ENCODE measurements at places on chromosomes 6 and 20.

DNA sequence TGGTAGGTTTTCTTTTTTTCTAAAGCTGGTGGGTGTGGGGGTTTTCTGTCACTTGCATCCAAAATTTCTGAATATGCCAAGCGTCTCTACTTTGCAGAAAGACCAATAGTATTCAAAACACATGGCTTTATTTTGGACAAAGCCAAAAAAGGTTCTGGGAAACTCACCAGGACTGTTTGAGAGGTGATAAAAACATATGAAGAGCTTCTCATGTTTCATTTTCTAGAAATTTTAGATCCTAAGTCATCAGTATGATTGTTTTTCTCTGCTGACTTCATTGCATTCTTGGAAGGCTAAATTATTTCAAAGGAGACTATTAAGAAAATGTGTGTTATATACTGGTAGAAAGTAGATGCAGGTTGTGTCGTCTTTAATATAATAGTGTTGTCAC, 51.3 kb downstream of the GCLC start:
- no peak for DNase-seq

DNA sequence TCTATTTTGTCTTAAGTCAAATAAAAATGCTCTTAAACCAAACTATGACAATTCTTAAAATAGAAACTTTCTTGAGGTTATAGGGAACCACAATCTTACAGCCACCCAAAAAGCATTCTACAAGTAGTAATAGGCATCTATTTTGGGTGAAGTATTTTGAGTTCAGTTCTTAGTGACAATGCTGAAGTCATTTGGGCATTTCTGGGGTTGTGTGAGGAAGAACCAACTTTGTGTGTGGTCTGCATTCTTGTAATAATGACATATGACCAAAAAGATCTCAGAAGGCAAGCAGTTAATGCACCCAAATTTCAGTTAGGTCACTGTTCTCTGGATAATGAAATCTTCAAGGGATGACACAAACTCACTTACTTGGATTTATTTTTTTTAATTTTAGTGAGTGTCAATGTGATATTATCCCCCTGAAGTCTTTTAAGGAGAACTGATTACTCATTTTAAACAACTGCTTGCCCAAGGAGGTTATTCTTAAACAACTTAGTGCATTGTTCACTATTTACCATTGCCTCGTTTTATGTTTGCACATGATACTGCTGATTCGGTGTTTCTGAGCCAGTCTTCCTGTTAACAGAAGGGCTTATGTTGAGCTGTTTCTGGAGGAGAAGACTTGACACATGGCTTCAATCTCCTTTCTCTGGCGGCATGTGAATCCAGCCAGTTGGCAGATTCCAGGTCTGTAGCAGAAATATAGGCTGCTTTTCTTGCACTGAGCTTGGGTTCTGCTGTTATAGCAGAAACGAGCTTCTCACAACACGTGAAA, 618.9 kb downstream of the BCKDHB start:
- DNase-seq: no peak

GRCh38 chr6:25014791-25015560, 79.2 kb upstream of the RIPOR2 start:
- no peak for DNase-seq

GRCh38 chr6:7535498-7535897, 6.0 kb upstream of the DSP start:
- DNase-seq: no peak

- DNase-seq: peak; percentile 30
Measured at GRCh38 chr20:51631011-51631950, 88.8 kb upstream of the NFATC2 start.

DNA sequence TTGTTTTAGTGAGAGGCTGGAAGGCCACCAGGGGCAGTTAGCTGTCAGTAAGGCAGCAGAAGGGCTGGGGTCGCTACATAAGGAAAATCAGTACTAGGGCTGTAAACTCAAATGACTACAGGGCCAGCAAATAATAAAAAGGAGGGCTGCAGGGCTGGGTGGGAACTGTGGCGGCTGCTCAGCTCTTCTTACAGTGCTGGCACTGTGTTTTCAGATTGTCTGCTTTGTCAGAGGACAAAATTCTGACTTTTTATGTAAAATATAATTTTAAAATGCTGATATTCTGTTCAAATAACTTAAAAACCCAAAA, 23.2 kb downstream of the HLA-A start:
- no peak for DNase-seq

- no peak for DNase-seq
Measured at GRCh38 chr6:92770540-92770939, 648.8 kb downstream of the EPHA7 start.
